ENCODE measurements at places on chromosomes 3 and 15. TPM values are rescaled to one million over a fixed set of nuclear protein-coding genes. Genes with fewer than 3 reads are reported as not detected.

DNA sequence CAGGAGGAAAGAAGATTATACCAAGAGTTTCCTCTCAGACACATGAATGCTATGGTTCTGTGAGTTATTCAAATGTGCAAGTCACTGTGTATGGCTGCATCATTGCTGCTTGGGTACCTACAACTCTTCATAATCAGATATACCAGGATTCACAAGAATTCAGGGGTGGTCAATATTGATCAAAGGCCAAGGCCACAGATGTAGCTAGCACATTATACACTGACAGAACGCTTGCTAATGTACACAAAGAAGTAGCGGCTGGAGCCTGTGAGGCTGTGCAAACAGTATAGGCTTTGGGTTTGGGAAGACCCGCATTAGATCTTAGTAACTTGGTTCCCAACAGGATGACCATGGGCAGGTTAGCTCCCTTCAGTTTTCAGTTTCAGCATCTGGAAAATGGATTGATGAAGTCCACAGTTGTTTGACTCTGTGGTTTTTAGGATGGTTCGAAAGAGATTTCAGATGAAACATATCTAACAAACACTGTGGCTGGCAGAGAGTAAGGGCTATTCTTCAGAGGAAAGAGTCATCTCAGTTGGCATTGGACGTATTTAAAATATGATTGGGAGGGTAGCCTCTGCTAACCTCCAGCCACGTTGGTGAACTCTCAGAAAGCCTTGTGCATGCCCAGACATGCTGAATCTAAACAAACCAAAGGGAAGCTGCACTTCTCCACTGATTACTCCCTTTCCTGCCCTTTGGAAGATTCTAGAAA lies 748.7 kb upstream of the CFAP20DC start:
- no peak for DNase-seq
- H3K27ac ChIP-seq = no peak overlapping the region
- no peak overlapping the region for H3K4me3 ChIP-seq
- no peaks in the 10 kb centered on the region for H3K27me3 ChIP-seq
- H3K36me3 ChIP-seq = no peaks in the 10 kb centered on the region
- H3K4me1 ChIP-seq = no peaks in the 10 kb centered on the region

DNA sequence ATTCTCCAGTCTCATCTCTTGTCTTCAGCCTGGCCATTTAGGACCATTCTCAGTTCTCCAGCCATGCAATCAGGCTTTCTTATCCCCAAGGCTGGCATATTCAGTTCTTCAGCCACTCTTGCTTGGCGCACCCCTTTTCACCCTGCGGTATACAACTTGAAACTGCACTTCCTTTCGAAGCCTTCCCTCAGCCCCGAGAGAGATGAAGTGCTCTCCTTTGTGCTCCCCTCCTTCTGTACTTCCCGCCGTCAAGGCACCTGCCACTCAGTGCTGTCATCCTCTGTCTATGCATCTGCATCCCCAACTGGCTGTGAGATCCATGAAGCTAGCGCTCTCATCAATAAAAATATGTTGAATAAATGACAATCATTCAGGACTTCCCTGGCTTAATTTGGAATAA lies 45.7 kb downstream of the MORC1 start:
- no peak for DNase-seq
- H3K27me3 ChIP-seq = no peaks in the 10 kb centered on the region
- no peaks in the 10 kb centered on the region for H3K4me1 ChIP-seq
- H3K4me3 ChIP-seq = no peak overlapping the region

Gene CACNA1D
- total RNA-seq = 28.2 TPM

DNA sequence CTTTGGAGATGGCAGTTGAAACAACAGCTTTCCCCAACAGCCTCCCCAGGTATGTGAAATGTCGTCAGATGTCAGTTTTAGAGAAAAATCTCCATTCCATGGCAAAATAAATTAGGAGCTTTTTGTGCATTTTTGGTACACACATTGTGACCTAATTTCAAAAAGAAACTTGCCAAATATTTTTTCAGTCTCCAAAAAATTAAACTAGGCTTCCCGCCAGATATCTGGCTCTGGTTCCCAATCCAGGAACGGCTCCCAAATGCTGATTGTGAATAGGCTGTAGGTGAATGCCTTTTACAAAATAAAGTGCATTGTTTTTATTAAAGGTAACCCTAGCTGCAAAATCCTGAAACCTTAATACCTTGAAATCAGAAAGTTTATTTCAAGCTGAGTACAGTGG lies 10.9 kb downstream of the KCNAB1 start:
- no peaks in the 10 kb centered on the region for H3K27me3 ChIP-seq
- H3K36me3 ChIP-seq = no peaks in the 10 kb centered on the region
- H3K4me3 ChIP-seq = no peak overlapping the region
- H3K27ac ChIP-seq = no peak overlapping the region
- no peak for DNase-seq
- no peaks in the 10 kb centered on the region for H3K4me1 ChIP-seq
